Dermis microvascular lymphatic vessel endothelial cell (primary cell): ENCODE measurements at places on chromosomes 3 and 15. TPM values are rescaled to one million over a fixed set of nuclear protein-coding genes. Genes with fewer than 3 reads are reported as not detected.

SNTN gene
- total RNA-seq, result not detected in 2 replicates

GOLGA6B gene
- total RNA-seq, result not detected in 2 replicates

LRRC31 gene
- total RNA-seq, result not detected in 2 replicates

IQCF5 gene
- not detected in 2 replicates for total RNA-seq

TUSC7 gene
- not detected in 2 replicates for total RNA-seq

SOX14 gene
- total RNA-seq, result not detected in 2 replicates

LIPC gene
- total RNA-seq, result 0.13 and 0.38 TPM in 2 replicates

SPINK8 gene
- total RNA-seq, result not detected in 2 replicates

MED12L gene
- 0.13 TPM in 2 replicates for total RNA-seq

SEMA4B gene
- total RNA-seq, result 5.6 and 11.3 TPM in 2 replicates

SENP8 gene
- total RNA-seq, result 1.0 and 1.4 TPM in 2 replicates

FES gene
- total RNA-seq, result 52.5 and 55.7 TPM in 2 replicates

SLC7A14 gene
- under 0.01 and 0.13 TPM in 2 replicates for total RNA-seq

XCR1 gene
- not detected in 2 replicates for total RNA-seq

TIGIT gene
- total RNA-seq, result not detected in 2 replicates

RTP3 gene
- total RNA-seq, result not detected in 2 replicates

CPEB1 gene
- total RNA-seq, result not detected in 2 replicates

VEPH1 gene
- total RNA-seq, result 5.3 and 9.5 TPM in 2 replicates

STRIT1 gene
- total RNA-seq, result not detected in 2 replicates

IL17RD gene
- total RNA-seq, result 0.26 and 0.38 TPM in 2 replicates

BUB1B gene
- 8.5 and 20.2 TPM in 2 replicates for total RNA-seq

TOPAZ1 gene
- not detected in 2 replicates for total RNA-seq

CNTN4 gene
- total RNA-seq, result 0.25 TPM in 1 of 2 replicates, not detected in the other

IGSF10 gene
- total RNA-seq, result under 0.01 TPM in 1 of 2 replicates, not detected in the other

MASP1 gene
- total RNA-seq, result 0.77 and 1.9 TPM in 2 replicates

TGM5 gene
- total RNA-seq, result not detected in 2 replicates

AMOTL2 gene
- total RNA-seq, result 41.6 and 62.2 TPM in 2 replicates

FILIP1L gene
- 19.0 and 20.7 TPM in 2 replicates for total RNA-seq

DOCK3 gene
- total RNA-seq, result under 0.01 TPM in 1 of 2 replicates, not detected in the other

KY gene
- total RNA-seq, result not detected in 2 replicates

MESP2 gene
- total RNA-seq, result not detected in 2 replicates

CCR8 gene
- not detected in 2 replicates for total RNA-seq

NLGN1 gene
- 0.51 and 0.63 TPM in 2 replicates for total RNA-seq

EPHB3 gene
- total RNA-seq, result 0.13 and 0.25 TPM in 2 replicates

APOD gene
- total RNA-seq, result 12.9 and 14.5 TPM in 2 replicates

SKIC8 gene
- 67.9 and 84.5 TPM in 2 replicates for total RNA-seq

HSPBAP1 gene
- 7.2 and 9.2 TPM in 2 replicates for total RNA-seq

ABHD2 gene
- 32.1 and 47.9 TPM in 2 replicates for total RNA-seq

TMEM158 gene
- total RNA-seq, result 1.0 and 2.8 TPM in 2 replicates

SPPL2A gene
- 56.9 and 88.5 TPM in 2 replicates for total RNA-seq
